ENCODE measurements at places on chromosomes 4 and X. TPM values are rescaled to one million over a fixed set of nuclear protein-coding genes. Genes with fewer than 3 reads are reported as not detected.

The ERCC6L gene
- 0.15 TPM for total RNA-seq

DNA sequence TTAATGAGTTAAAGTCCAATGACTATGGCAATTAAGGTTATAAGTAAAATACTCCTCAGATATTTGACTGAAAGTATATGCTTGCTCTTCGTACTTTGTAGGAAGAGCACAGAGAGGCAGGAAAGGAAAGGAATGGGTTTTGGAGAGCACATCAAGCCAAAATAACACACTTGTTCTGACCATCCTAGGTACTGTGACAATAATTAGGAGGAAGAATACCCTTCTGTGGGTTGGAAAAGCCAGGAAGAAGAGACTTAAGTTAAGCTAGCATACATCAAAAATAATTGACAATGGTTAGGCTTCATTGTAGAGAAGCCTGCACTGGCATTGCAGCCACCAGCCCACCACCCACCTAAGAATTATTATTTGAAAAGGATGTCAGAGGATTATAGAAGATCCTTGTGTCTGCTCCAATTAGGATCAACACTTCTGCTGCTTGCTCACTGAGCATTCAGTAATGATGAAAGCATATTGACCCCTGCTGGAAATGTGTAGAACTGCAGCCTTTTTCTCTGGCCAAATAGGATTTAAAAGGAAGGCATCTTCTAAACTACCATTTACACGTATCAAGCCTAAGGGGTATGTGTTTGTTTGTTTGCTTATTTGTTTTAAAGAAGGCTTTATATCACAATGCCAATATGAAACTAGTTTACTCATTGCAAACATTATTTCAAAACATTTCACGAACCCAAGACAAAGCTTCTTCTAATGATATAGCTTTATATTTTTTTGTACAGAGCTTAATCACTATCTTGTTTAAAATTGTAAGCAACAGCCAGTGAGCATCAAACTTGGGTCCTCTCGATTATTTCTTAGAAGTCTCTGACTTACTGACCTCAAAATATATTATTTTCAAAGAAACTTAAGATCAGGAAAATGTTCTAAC, 286.2 kb upstream of the TET2 start:
- no peak for DNase-seq

GRCh38 chr4:16289897-16290554, 63.8 kb upstream of the TAPT1 start:
- no peak for DNase-seq

- no peak for DNase-seq
Measured at GRCh38 chr4:141575884-141576283, 60.5 kb upstream of the IL15 start.

The POU3F4 gene
- total RNA-seq: not detected

DNA sequence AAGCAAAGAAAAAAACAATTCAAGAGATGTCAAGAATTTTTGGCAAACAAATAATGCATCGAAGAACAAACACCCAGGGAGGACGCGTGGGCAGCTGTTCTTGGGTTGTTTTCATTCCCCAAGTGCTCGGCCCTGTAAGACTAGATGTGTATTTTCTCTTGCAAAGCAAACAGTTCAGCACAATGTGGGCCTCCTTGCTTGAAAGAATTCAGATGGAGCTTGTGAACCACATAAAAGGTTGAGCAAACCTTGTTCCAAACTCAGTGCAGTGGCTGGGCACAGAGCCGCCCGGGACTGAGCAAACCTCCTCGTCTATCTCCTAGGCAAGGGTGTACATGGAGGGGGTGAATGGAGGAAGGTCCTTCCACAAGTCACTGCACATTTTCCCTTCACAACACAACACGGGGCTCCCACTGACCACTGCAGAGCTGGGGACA, 82.4 kb downstream of the HTRA3 start:
- DNase-seq: no peak

- DNase-seq: peak; percentile 42
Measured at GRCh38 chrX:48496660-48497059, 12.1 kb upstream of the PORCN start.

The FAM53A gene
- 1.9 TPM for total RNA-seq

- DNase-seq: no peak
Measured at GRCh38 chr4:170047771-170048354, 21.7 kb upstream of the MFAP3L start.

GRCh38 chr4:56871371-56871866, 36.3 kb upstream of the REST start:
- no peak for DNase-seq

GRCh38 chrX:68894513-68895340, 65.9 kb downstream of the EFNB1 start:
- peak; percentile 88 for DNase-seq

DNA sequence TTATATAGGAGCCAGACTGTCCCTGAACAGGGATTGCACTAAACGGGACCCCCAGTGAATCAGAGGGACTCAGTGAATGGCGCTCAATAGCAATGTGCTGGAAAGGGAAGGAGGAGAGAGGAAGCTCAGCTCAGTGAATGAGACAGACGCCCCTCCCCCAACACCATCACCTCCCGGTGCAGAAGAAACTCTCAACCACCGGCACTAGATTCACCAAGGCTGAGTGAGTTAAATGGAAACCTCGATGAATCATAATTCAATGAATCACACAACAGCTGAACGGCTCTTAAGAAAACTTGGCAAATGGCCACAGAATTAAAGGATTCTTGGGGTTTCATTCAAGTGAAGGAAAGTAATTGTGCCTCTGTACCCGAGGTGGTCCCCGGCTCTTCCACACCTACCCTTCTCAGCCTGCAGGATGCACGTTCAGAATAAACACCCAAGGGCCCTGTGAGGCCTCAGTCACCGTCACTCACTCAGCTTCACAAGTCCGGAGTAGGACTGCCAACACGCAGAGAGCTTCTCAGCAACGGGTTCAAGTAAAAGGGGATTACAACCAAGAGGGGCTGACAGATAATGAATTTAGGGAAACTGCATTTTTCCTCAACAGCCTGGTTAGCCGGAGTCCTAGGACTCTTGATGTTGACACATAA, 29.3 kb downstream of the CRMP1 start:
- DNase-seq: no peak

DNA sequence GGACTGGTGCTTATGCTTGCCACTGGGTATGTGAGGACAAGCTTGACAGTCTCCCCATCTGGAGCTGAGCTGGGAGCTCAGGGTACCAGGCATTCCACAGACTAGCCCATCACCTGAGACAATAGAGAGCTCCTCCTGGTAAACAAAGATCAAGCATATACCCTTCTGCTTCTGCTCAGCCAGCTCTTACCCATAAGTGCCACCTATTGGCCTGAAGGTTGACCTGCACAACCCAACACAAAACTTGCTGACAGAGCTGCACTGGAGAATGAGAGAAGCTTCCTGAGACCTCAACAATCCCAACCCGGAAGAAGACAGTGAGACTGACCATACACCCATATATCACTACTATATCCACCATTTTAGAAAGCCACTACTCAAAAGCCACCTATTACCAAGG, 1049.2 kb upstream of the INTU start:
- no peak for DNase-seq

DNA sequence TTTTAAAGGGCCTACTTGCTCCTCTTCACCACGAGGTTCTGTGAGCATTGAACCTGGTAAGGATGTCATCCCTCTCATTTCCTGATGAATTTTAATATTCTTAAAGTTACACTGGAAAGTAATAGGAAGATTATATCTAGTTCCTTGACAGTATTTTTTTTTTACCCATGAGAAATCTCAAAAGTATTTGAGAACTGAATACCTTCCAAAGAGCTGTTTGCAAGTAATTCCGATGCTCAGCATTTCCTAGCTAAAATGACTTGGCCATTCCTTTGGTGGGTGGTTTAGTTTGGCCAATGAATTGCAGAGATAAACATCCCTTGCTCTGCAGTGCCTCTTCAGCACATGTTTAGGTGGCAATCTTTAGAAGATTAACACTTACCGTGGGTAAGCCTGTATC, 110.2 kb upstream of the WDR1 start:
- no peak for DNase-seq

The CHRDL1 gene
- total RNA-seq: 38.6 TPM

The PALLD gene
- total RNA-seq: 626 TPM

- no peak for DNase-seq
Measured at GRCh38 chrX:131201986-131202385, 87.1 kb downstream of the IGSF1 start.

The PITX2 gene
- total RNA-seq: 1.0 TPM

- no peak for DNase-seq
Measured at GRCh38 chrX:17052793-17053192, 106.3 kb downstream of the REPS2 start.

- DNase-seq: no peak
Measured at GRCh38 chr4:151004222-151004621, 10.9 kb downstream of the LRBA start.

The ZGRF1 gene
- 6.3 TPM for total RNA-seq

The RTL9 gene
- total RNA-seq: 0.26 TPM

DNA sequence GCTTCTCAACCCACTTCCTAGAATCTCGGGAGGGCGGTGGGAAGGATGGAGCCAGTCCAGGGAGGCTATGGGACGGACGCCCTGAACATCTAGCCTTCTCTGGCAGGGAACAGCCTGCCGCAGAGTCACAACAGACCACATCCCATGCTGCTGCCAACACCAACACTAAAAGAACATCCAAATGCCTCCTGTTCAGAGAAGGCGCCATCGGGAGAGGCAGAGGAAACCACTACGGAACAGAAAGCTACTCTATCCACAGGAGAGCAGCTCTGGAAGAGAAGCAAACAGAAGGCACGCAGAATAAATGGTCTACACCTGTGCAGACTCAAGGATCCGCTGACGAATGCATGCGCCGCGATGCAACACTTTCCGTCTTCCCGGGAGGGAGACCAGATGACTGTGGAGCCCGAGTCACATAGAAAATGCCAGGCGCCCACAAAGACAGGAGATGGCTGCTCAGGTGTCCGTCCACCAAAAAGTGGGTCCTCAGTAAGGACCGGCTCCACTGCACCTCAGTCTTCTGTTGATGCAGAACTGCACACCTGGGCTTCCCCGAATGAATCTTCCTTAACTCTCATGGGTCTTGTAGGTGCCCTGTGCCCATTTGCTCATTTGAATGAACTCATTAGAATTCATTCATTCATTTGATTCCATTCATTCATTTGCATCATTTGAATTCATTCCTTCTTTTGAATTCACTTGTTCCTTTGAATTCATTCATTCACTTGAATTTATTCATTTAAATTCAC, 217.5 kb downstream of the DHRSX start:
- DNase-seq: peak; percentile 62

GRCh38 chr4:106444557-106444956, 76.0 kb upstream of the GIMD1 start:
- no peak for DNase-seq

DNA sequence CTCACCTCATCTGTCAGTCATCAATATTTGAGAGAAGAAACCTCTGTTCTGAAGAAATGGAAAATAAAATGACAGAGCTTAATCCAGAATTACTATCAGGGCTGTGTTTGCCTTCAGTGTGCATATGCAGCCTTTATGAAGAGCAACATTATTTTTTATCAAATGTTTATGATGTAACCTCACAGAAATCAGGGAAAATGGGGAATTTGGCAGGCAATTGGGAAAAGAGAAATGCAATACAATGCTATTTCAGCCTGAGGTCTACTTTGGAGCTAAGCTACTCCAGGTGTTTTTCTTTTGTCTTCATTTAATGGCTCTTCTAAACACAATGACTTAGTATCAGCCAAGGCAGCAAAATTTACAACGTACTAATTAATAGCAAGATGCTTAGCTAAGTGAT, 241.1 kb upstream of the TET2 start:
- no peak for DNase-seq

DNA sequence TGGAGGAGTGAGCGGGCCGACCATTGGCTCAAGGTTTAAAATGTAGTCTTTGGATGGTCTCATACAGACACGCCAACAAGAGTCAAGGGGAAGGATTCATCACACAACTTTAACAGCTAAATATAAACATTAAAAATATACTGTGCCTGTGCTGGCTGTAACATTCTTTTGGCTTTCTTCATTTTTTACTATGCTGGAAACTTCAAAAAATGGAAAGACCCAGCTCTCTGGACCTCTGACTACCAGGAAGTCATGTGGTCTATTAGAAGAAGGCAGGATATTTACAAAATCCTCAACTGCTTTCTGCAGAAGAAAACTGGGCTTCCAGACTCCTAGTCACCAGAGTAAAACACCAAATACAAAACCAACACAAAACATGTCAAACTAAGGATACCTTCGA, 49.8 kb upstream of the KLF3 start:
- no peak for DNase-seq

- no peak for DNase-seq
Measured at GRCh38 chrX:12965131-12965940, 9.6 kb upstream of the TMSB4X start.

The H2BW2 gene
- not detected for total RNA-seq

The NMU gene
- total RNA-seq: not detected

The TIMM17B gene
- 26.2 TPM for total RNA-seq
